ENCODE measurements at places on chromosomes 5 and 9. TPM values are rescaled to one million over a fixed set of nuclear protein-coding genes. Genes with fewer than 3 reads are reported as not detected.

- DNase-seq: no peak
Observed at GRCh38 chr5:14177634-14178033, 34.5 kb downstream of the TRIO start.

- no peak for DNase-seq
Observed at GRCh38 chr9:106981396-106982287, 118.7 kb downstream of the ZNF462 start.

DNA sequence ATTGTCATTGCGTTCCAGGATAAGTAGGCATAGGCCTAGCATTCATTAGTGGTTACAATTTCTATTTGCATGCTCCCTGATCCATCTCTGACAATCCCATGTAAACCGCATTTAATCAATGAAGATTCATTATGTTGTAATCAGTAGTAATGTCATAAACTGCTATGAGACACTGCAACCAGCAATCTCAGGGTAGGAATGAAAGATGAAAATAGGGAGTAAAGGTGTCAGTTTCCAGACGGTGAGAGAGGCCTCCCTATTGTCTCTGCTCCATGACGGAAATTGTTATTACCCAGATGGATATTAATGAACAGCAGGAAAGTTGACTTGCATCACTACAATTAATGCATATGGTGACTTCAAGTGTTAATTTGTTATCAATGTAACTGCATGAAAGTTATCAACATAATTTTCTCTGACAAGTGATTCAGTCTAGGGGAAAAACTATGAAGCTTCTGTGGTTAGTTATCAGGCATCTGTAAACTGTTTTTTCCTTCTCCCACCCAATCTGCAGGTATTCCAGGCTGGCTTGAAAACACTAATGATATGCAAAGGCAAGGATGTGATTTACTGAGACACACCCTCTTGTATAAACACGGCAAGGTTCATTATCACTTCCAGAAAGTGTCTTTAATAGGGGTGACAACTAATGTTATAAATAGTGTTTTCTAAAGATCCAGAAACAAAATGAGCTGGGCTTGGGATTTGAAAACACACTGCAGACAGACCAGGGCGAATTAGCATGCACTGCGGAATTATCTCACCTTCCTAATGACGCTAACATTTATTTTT is 73.5 kb downstream of the ZNF622 start:
- no peak for DNase-seq

Gene ENDOG
- 29.9 TPM for total RNA-seq

GRCh38 chr9:107137495-107138202 is 145.4 kb upstream of the RAD23B start:
- DNase-seq: no peak
